Stromal cell of bone marrow (primary cell): ENCODE measurements at places on chromosomes 2 and 18.

DNA sequence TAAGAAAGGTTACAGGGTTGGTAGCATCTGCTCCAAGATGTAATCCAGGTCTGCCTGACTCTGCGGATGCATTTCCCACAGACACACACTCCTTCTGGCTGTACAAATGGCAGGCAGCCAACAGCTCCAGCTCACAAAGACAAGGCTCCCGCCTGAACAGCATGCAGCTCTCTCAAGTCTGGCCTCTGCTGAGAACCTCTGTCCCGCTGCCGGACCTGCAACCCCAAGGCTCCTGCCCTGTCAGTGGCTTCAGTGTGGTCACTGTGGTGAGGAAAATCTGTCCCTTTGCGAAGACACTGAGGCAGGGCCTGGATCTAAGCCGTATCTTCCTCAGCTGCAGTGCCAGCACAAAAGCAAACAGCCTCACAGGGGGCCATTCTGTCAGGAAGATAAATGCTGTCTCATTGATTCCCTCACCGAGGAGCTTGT lies 469.3 kb upstream of the MEX3C start:
- no peak for DNase-seq

- peak; percentile 86 for DNase-seq
Measured at GRCh38 chr2:102070058-102070642, 72.4 kb upstream of the IL1R1 start.

DNA sequence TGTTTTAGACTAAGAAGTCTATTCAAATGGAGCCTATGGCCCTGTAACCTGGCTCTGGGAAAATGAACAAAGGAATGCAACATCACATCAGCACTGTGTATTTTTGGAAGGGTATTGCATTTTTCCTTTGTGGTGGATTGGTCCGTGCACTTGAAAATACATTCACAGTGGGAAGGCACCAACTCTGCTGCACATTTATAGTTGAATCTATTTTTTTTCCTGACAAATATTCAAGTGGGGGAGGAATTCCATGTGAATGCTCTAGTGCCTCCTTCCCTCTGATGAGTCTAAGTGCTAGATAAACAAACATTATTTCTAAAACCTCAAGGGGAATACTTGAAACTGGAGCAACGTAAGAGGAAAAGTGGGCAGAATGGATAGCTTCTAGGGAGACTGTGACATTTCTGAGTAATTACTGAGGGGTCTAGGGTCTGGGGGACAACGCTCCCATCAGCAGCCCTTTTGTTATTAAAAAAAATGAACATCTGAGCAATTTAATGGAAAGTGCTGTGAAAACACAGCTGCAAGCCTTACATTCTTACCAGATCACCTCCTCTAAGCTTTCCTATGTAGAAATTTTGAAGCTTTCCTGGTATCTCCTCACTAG lies 208.2 kb downstream of the SLC8A1 start:
- peak; percentile 61 for DNase-seq

GRCh38 chr2:240571314-240571973 lies 3.2 kb downstream of the RNPEPL1 start:
- DNase-seq, result no peak

- no peak for DNase-seq
Measured at GRCh38 chr18:58596265-58596681, 32.6 kb downstream of the ALPK2 start.

GRCh38 chr2:240404174-240404852 lies 31.1 kb upstream of the GPC1 start:
- DNase-seq, result no peak

GRCh38 chr18:54612237-54612636 lies 21.2 kb downstream of the DYNAP start:
- DNase-seq, result peak; percentile 13

DNA sequence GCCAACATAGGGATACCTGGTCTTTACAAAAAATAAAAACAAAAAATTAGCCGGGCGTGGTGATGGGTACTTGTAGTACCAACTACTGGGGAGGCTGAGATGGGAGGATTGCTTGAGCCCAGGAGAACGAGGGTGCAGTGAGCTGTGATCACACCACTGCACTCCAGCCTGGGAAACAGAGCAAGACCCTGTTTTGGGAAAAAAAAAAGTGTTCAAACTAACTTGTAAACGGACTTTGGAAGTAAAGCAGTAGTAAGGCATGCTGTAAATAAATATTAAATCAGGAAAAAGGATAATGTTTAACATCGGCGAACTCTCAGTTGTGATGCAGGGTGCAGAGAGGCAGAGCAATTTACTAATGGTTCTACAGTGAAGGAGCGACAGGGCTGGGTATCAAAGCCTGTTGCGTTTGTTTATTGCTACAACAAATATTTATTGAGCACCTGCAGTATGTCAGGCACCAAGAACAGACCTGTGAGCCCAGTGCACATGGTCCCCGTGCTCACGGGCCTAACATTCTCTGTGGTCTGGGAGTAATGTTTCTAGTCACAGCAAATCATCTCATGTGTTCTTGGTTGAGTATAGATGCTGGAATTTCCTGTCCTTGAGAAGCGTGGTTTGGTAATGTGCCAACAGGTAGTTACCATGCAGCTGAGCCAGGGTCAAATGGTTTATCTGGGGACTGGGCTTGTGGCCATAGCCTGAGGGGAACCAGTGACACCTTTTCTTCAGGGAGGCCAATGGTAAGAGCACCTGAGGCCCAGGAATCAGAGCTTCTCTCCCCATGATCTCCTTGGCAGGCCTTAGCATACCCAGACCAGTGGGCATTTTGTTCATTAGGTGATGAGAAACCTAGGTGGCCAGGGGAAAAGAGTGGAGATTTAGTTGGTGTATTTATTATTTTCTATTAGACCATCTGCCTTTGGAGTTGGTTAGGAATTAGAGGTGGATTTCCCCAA lies 27.9 kb upstream of the GREB1 start:
- no peak for DNase-seq
